ENCODE measurements at places on chromosomes 1 and 21. TPM values are rescaled to one million over a fixed set of nuclear protein-coding genes. Genes with fewer than 3 reads are reported as not detected.

DNA sequence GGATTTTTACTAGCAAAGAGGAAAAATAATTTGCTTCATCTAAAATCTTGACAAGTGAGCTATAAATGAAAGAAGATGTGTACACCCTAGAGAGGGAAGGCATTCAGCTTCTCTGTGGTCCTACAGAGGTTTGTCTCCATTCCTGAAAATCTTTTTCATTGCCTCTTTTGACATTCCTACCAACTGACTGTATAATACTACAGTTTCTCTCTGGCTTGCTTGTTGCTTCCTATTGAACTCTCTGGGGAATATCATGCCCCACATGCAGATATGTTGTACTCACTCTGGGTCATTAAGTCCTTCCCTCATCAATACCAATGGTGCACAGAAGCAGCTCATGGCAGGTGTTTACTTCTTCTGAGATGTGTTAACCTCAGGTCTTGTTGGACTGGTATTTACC is 371.2 kb upstream of the PLXNA2 start:
- DNase-seq: no peak

- DNase-seq: no peak
Observed at GRCh38 chr1:8494681-8495080, 176.8 kb downstream of the SLC45A1 start.

DNA sequence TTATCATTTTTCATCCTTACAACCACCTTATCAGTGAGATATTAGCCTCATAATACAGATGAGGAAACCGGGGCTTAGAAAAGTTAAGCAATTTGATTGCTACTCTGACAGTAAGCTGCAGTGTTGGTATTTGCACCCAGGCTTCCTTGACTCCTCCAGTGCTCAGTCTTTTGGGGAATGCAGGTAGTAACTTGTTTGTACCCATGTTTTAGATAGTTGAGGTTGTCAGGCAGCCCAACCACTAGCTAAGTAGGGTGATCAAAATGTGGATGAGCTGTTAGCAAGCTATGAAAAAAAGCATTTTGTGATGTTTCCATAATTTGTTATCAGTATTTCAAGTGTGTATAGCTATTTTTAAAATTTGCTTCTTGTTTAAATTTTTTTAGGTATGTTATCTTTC is 80.8 kb downstream of the SASS6 start:
- no peak for DNase-seq

The SHE gene
- polyA plus RNA-seq: 16.9 TPM
